ENCODE measurements at places on chromosomes 5 and 9. TPM values are rescaled to one million over a fixed set of nuclear protein-coding genes. Genes with fewer than 3 reads are reported as not detected.

GRCh38 chr5:111857623-111858022 is 100.6 kb upstream of the NREP start:
- DNase-seq = no peak

IFNA2 gene
- not detected for total RNA-seq

DNA sequence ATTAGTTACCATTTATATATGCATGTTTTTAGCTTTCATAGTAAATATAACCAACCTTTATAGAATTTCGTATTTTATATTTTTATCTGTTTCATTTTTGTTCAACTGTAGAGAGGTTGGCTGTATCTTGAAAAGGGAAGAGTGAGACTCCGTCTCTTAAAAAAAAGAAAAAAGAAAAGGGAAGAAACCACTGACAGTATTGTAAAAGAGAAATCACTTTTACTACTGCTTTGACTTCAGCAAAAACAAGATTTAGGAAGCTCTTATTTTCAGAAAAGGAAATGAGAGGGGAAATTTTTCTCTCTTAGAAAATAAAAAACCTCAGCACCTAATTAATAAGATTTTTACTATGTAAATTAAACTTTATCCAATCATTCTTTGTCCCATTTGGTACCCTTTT is 14.4 kb downstream of the POLK start:
- no peak for DNase-seq

DNA sequence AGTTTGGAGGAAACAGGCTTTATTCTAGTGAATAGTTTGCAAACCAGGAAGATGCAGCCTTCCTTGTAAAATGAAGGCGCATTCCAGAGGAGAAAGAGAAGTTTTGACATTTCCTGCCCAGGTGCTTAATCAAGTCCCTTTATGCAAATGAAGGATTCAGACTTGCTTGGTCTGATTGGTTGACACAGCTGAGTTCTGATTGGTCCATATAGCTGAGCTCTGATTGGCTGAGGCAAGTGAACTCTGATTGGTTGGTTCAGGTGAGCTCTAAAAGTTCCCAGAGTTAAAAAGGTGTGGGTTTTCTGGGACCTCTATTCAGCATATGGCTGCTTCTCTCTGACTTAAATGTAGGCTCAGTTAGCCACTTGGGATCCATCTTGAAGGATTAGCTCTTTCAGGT is 151.0 kb downstream of the CACNA1B start:
- DNase-seq = no peak

DNA sequence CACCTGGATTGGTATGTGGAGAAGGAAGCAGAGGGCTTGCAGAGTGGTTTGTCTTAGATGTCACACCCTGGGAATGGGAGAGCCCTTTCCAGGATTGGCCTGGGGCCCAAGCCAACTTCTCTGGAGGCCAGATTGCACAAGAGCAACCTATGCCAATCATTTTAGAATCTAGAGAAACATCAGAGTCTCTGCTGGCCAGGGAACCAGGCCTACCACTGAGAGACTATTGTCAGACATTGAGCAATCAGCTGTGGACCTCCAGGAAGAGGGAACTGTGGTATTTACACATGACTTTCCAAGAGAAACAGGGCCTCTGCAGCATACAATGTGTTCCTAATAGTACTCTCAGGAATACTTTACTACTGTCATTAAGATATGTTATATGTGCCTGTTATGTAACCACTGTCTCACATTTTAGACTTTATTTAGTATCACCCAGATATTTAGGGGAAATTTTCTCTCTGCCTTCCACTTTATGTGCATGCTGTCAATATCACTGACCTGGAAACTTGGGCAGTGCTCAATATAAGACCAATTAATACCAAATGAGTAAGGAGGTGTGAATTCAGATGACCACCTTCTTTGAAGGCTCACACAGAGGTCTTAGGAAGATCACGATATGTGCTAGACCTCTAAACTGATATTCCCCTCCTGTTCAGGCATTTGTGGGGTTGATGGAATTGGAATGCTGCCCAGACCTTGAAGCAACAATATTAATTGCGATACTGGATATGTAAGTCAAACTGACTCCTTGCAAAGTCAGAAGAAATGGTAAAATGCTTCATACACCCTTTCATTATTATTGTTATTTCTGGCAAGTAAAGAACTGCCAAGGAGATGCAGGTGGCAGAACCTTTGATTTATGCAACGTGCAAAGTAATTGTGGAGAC is 20.5 kb upstream of the CCL28 start:
- DNase-seq = peak; percentile 82

GRCh38 chr5:68024426-68024825 is 191.1 kb upstream of the PIK3R1 start:
- DNase-seq = no peak

DNA sequence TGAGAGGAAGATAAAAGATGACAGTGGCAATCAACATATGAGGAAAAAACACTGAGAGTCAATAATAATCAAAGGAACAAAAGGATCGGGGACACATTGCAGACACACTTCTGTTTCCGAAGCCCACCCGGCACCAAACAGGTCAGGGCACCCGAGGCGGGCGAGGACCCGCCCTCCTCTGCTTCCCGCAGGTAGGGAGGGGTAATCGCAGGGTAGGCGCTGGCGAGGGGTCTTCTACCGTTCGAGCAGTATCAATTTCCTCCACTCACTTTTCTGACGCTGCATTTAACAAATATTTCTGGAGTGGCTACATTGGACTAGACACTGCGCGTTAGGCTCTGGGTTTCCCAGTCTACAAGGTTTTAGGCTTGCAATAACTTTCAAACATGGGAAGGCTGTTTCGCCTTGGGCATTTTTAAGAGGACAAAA is 1.3 kb downstream of the TXN start:
- no peak for DNase-seq

PTGDS gene
- total RNA-seq = 15.2 TPM

DNA sequence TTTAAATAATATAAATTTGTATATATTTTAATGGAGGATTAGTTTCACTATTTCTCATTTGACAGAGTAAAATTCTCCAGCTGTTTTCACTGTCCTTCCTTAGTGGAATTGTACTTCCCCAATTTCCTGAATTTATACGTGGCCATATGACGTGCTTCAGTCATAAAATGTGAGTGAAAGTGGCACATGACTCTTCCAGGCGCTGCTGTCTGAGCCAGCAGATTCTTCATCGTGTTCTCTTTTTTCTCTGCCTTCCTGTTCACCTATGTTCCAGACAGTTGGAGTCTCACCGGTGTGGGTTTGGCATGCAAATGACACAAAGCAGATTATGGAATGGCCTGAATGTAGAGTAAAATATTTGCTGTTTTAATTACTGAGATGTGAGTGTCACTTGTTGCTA is 684.1 kb downstream of the SEMA5A start:
- DNase-seq = no peak

OR1Q1 gene
- total RNA-seq = not detected

DNA sequence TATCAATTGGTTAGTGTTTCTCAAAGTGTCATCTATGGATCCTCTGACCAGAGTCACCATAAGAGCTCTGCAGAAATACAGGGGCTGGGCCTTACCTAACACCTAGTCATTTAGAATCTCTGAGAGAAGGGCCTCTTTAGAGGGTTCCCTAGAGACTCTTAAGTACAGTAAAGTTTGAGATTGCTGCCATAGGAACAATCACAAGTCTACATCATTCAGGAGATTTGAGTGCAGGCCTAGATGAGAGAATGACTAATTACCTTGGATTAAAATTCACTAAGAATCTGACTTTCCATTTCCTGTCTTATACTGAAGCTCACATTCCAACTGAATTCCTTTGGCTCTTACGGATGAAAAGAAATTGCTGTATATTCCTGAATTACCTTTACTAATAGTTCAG is 182.1 kb upstream of the PTGER4 start:
- no peak for DNase-seq

DNA sequence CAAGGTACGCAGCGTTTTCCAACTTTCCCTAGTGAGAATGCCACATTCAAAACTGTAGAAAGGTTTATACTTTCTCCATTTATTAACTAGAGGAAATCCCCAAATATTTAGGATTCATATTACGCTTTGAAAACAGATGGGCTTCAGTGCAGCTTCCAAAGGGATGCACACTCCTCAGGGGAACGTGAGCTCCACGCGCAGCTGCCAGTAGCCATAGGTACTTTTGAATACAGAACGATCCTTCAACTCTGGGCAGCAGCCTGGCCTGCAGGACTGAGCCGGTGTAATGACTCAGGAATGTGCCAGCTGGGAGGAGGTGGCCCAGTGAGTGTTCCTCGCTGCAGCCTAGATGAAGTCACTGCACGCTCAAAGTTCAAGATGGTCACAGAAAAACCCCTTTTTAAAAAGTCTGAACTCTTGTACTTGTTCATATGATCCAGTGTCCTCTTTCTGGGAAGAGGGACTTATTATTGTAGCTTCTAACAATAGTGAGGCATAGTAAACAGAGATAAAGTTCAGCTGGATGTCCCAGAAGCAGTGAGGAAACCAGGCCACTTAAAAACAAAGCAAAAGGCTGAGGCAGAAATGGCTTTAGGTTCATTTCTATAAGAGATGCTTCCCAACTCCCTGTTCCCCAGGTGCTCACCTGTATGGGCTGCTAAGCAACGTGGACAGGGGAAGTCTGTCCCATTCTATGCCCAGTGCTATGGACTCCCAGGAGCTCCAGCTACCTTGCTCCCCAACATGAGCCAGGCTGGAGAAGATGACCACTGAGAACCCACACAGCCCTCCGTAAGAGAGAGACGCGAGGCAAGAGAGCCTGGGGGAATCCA is 130.0 kb downstream of the LHFPL2 start:
- no peak for DNase-seq

FAM169A gene
- 4.0 TPM for total RNA-seq

GRCh38 chr5:60210810-60211209 is 317.3 kb upstream of the PDE4D start:
- no peak for DNase-seq

ELAVL2 gene
- not detected for total RNA-seq

- DNase-seq = no peak
Measured at GRCh38 chr9:132023419-132024180, 56.1 kb downstream of the MED27 start.

- no peak for DNase-seq
Measured at GRCh38 chr5:128154943-128155342, 71.4 kb downstream of the SLC12A2 start.

GRCh38 chr5:58836351-58836750 is 253.5 kb downstream of the RAB3C start:
- no peak for DNase-seq

DNA sequence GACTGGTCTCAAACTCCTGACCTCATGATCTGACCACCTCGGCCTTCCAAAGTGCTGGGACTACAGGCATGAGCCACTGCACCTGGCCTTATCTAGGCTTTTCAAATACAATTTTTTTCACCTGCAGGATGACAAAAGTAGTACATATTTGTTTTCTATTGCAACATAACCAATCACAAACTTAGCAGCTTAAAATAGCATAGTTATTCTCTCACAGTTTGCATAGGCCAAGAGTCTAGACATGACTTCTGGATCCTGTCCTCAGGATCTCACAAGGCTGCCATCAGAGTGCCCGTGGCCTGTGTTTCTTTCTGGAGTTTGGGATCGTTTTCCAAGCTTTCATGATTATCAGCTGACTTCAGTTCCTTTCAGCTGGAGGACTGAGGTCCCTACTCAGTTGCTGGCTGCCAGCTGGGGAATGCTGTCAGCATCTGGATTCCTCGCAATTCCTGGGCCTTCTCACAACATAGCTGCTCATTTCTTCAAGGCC is 348.9 kb downstream of the ARHGEF28 start:
- no peak for DNase-seq

DNA sequence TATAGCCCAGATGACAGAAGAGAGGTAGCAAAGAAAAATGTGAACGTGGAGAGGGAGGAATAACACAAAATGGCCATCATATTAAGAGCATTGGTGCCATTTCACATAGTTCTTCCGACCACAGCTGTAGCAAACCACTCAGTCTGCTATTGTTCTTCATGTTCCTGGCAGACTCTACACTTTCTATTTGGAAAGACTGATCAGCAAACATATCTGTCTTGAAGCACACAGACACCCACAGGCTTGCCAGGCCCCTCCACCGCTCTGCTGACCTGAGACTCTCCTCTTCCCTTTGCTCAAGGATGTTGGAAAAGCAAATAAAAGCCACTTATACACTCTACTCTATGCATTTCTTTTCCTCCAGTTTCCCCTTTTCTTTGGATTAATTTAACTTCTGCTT is 298.0 kb downstream of the FBXL7 start:
- no peak for DNase-seq

FOXD4 gene
- total RNA-seq = not detected

DNA sequence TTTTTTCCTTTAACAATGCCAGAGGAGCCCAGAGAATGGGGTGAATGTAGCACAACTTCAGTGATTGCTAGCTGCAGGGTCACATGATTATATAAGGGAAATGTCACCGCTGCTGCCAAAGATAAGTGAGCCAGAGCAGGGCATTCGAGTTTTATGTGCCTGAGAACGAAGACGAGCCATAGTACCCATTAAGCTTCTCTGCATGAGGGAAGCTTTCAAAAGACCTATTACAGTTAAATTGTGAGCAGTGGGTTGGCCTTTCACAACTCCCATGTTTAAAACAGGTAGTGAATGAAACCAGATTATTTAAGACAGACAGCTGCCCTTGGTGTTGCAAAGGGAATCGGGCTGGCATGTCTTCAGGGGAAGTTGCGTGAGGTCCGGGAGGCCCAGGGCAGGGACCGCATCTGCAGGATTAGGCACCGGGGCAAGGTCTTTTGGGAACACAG is 82.4 kb upstream of the TNFAIP8 start:
- DNase-seq = no peak

DNA sequence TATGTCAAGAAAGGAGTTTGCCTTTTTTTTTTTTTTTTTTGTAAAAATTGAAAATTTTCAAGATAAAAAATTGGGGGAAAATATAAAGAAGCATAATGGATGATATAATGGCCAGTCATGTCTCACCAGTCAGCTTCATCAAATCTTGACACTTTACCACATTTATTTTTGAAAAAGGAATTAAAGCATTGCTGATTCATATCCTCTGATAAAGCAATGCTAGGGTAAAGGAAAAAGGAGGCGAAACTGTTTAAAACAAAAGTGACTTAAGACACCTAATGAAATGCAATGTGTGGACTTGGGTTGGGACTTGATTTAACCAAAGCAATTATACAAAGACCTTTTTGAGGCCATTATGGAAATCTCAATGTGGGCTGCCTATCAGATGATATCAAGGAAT is 208.5 kb downstream of the ARHGAP26 start:
- DNase-seq = no peak

DNA sequence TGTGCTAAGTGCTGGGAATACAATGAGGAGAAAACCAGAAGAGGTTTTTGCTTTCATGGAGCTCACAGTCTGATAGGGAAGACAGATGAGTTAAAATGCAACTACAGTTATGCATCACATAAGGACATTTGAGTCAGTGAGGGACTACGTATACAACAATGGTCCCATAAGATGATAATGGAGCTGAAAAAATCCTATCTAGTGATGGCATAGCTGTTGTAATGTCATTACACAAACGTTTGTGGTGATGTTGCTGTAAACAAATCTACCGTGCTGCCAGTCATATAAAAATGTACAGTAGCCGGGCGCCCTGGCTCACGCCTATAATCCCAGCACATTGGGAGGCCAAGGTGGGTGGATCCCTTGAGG is 110.1 kb upstream of the RAD23B start:
- no peak for DNase-seq

PCDHGB5 gene
- total RNA-seq = 4.0 TPM

INSL4 gene
- total RNA-seq = not detected

CCNO gene
- total RNA-seq = not detected
